Activated naive CD8-positive, alpha-beta T cell treated with anti-CD3 and anti-CD28 coated beads, Interleukin-2, amount 10 ng/mL, durations not matched to agents 7 days and 5 days (primary cell): ENCODE measurements at places on chromosomes 4 and X. TPM values are rescaled to one million over a fixed set of nuclear protein-coding genes. Genes with fewer than 3 reads are reported as not detected.

Gene GAGE13
- not detected for total RNA-seq

Gene UFSP2
- 24.1 TPM for total RNA-seq

GRCh38 chrX:13076176-13076961 is 31.9 kb upstream of the FAM9C start:
- no peak for DNase-seq
- no peaks in the 10 kb centered on the region for H3K27me3 ChIP-seq
- H3K4me3 ChIP-seq: no peak overlapping the region

Gene VCX2
- not detected for total RNA-seq

DNA sequence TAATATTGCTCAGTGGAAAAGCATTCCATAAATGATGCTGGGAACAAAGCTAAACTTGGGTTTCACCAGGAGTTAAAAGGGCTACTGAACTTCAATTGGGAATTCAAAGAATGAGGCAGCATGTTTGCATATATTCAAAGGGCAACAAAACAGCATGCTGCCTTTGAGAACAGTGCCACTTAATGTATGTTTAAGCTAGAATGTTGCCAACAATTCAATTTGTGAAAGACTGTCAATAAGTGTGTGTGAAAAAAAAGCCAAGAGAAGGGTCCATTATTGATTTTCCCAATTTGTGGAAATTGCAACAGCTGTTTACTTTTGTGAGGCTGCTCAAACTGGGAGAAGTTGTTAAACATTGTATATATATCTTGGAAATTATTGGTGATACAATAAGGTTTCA is 701.9 kb upstream of the ACTRT1 start:
- no peaks in the 10 kb centered on the region for H3K27me3 ChIP-seq
- DNase-seq: no peak
- no peaks in the 10 kb centered on the region for H3K36me3 ChIP-seq
- H3K27ac ChIP-seq: no peak overlapping the region
- H3K4me3 ChIP-seq: no peak overlapping the region

GRCh38 chrX:123408821-123409737 is 225.0 kb downstream of the GRIA3 start:
- no peak overlapping the region for H3K4me3 ChIP-seq
- peaks cover 2% of the 10 kb centered on the region for H3K4me1 ChIP-seq
- DNase-seq: no peak
- no peaks in the 10 kb centered on the region for H3K27me3 ChIP-seq

Gene NAP1L3
- 2.7 TPM for total RNA-seq

GRCh38 chr4:13535118-13535517 is 9.2 kb downstream of the NKX3-2 start:
- H3K27me3 ChIP-seq: peaks cover 96% of the 10 kb centered on the region
- H3K4me3 ChIP-seq: no peak overlapping the region
- H3K4me1 ChIP-seq: peaks cover 32% of the 10 kb centered on the region
- H3K36me3 ChIP-seq: peaks cover 4% of the 10 kb centered on the region

GRCh38 chr4:121189326-121190215 is 25.4 kb upstream of the TNIP3 start:
- H3K4me3 ChIP-seq: peak overlapping the region; percentile 74
- H3K36me3 ChIP-seq: peaks cover 6% of the 10 kb centered on the region
- peak; percentile 55 for DNase-seq
- no peaks in the 10 kb centered on the region for H3K27me3 ChIP-seq
- H3K4me1 ChIP-seq: peaks cover 40% of the 10 kb centered on the region
- H3K27ac ChIP-seq: peak overlapping the region; percentile 82

DNA sequence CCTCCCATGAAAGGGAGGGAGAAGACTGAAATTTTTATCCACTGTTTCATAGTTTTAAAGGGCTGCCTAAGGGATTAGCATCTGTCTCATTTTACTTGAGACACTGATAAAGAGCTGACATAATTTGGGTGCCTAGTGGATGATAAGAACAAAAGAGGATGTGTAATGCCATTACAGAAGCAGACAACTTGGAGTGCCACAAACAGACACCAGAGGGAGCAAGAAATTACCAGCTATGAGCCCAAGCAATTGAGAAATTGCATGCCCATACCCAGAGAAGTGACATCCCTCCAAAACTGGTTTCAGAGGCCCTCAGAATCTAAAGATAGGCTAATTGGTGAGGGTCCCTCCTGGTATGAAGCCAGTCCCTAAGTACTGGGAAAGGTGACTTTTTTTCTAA is 38.5 kb upstream of the POU3F4 start:
- H3K4me1 ChIP-seq: no peaks in the 10 kb centered on the region
- H3K4me3 ChIP-seq: no peak overlapping the region
- H3K27ac ChIP-seq: no peak overlapping the region
- no peaks in the 10 kb centered on the region for H3K27me3 ChIP-seq
- no peaks in the 10 kb centered on the region for H3K36me3 ChIP-seq
- DNase-seq: no peak
